NCI-H2081 (cell line): ENCODE measurements at places on chromosomes 7 and 10.

GRCh38 chr10:131977323-131978096 is 4.2 kb downstream of the BNIP3 start:
- no peak for DNase-seq

DNA sequence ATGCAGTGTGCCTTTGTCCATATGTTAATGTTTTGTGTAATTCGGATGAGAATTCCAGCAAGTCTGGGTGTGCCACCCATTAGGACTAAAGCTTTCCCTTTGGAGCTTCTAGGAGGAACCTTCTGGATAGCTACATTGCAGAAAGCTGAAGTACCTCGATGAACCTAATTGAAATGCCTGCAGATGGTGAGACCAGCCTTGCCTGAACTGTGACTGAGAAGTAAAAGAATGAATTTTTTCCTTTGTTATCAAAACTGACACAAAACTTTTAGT is 31.1 kb upstream of the FBXW4 start:
- DNase-seq, result no peak

- DNase-seq, result no peak
Observed at GRCh38 chr7:33212144-33212543, 82.8 kb downstream of the BBS9 start.

DNA sequence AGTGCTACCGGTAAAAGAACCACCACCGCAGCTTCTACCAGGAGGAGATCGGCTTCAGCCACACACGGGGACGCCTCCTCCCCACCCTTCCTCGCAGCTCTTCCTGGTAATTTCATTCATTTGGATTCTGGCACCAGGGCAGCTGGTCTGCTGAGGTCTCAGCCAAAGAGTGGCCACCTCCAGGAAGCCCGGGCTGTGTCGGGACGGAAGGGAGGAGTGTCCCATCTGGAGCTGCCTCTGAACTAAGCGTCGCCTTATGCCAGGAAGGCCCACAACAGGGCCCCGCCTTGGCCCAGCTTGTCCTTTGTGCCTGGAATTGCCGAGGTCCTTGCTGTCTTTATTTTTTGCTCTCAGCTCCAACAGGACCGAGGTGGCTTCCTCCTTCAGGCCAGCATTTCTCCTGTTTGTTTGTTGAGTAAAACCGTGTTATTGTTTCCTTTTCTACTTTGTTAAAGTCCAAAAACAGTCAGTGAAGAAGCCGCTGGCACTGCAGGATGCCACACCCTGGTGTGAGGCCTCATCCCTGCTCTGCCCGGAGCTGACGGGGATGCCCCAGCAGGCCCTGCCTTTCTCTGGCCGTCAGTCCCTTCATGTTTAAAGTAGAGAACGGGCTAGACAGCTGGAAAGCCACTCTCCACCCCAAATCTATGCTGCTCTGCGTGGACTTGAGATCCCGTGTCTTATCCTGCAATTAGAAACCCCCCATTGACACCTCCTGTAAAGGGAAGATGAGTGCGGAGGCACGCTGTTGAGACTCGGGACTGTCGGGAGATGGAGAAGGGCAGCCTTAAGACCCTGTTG is 24.5 kb upstream of the TTYH3 start:
- no peak for DNase-seq

DNA sequence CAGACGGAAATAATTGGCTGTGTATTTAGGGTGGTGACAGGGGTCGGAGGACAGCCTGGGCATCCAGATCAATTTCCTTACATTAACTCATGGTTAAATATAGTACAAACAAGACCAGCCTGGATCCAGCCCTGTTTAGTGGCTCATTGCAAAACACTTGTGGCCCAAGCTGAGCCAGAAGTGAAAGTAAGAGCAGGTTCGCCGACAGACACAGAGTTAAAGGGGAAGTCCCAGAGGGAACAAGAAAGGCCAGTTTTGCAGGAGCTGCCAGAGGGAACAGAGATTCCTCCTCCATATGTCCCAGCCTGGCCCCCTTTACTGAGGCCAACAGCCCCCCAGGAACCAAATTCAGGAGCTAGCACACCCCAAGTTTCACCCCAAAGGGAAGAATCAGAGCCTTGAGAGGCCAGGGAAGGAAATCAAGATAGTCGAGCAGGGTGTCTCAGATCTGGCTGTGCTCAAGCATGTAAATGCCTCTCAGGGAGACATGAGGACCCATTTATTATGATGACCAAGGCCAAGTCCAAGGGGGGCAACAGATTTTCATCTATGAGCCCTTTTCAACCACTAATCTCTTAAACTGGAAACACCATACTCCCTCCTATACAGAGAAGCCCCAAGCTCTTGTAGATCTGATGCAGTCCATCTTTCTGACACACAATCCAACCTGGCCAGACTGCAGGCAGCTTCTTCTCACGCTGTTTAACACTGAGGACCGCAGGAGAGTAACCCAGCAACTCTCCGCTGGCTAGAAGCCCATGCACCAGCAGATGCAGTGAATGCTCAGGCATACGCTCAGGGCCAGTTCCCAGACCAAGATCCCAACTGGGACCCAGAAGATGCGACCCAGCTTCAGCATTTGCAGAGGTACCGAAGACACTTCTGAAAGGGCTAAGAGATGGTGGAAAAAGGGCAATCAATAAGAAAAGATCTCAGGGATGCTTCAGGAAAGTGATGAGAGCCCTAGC is 15.9 kb upstream of the ADCK2 start:
- DNase-seq, result no peak

DNA sequence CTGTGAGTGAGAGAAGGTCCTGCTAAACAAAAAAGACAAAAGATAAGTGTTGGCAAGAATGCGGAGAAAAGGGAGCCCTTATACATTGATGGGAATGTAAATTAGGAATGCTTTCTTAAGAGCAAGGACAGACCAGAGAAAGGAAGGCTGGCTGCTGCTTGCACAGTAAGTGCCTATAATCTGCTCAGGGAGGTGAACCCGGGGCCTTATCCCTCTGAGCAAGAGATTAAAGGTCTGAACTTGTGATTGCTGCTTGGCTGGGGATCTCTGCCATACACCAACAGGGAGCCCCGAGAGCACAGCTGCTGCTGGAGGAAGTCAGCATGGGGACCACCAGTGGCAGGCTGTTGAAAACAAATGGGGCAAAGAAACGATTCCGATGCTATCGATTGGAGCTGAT is 32.0 kb upstream of the CRTAC1 start:
- no peak for DNase-seq

GRCh38 chr10:1920127-1920526 is 182.8 kb upstream of the ADARB2 start:
- DNase-seq, result no peak

GRCh38 chr10:69472544-69472943 is 21.3 kb downstream of the TSPAN15 start:
- DNase-seq, result no peak

DNA sequence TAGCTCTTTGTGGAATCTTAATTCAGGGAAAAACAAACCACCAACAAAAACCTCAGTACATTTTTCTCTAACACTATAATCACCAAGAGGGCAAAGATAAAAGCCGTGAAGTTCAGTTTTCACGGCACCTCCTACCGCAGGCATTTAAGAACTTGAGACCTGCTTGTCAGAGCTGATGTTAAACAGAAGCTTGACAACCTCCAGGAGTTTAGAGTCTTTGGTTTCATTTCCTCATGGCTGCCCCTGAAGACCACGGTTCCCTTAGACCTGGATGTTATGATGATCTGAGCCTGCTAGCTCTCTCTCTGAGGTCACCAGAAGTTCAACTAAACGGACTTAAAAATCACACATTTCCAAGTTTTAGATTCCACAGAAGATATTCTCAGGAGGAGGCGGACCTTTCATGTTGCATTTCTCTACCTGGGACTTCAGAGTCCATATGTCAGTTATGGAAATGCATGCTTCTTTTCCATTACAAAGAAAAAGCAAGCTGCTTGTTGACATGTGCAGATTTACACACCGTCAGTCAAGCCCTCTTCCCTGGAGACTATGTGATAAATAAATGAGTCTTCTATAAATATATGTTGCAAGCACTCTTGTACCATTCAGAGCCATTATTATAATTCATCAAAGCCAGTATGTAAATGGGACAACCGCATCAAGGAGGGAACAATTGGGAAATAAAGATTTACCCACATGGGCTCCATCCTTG is 258.0 kb downstream of the GFRA1 start:
- DNase-seq, result no peak

DNA sequence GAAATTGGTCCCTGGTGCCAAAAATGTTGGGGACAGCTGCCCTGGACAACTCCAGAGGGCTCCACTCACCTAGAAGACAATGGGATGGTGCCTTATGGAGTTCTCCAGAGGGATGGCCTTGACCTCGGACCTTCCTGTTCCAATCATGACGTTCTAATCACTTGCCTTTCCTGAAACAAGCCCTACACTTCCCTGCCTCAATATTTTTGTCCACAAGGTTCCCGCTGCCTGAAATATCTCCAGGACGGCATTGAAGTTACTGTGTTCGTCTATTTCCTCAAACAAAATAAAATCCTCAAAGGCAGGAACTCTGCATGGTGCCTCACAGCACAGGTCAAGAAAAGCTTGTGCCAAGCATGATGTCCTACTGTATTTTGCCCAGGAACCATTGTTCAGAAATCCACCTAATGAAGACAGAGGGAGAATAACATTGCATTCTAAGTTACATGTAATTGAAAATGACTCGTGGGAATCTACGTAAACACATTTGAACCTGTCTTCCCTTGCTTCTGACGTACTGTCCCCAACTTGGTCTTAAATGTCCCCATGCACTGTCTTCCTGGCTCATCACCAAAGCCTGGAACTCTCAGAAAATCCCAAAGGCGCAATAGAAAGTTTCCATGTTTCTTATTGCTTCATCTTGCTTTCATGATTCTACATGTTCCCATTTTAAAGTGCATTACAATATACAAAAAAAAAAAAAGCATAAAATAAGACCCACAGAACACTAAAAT is 342.3 kb upstream of the NRP1 start:
- DNase-seq, result no peak

- DNase-seq, result no peak
Observed at GRCh38 chr7:49980465-49980864, 112.6 kb downstream of the ZPBP start.

DNA sequence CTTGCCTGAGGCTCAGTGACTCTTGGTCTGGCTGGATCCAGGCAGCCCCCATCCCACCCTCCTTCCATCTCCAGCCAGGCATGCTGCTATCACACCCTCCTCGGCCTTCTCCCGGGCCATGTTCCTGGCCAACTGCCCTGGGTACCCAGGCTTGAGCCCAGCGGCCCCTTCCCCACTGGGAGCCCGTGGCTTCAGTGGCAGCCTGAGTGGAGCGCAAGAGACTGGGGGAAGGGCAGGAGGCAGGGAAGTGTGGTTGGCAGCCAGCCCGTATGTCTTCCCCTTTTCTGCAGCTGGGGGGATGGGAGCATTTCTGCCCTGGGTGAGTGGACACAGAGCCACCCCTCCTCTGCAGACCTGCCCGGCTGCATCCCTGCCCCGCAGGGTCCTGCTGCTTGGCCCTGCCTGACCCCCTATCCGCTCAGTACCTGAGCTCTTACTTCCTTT is 148.5 kb downstream of the ARHGAP22 start:
- no peak for DNase-seq

DNA sequence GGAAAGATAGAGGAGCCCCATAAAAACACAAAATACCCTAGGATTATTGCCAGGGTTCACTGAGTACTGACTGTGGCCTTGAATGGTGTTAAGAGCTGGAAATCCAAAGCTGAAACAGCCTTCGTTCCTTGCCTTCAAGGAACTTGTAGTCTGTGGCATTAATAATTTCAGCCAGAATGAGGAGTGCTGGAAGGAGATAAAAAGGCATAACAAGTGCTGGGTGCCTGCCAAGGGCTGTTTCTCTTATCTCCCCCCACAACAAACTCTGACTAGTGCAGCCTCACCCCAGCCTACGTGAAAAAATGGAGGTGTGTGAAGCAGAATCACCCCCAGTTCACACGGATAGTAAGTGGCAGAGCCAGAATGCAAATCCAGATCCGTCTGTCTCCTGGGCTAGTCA is 199.1 kb upstream of the LYZL2 start:
- DNase-seq, result no peak

- DNase-seq, result no peak
Observed at GRCh38 chr7:42495256-42495655, 258.2 kb upstream of the GLI3 start.

DNA sequence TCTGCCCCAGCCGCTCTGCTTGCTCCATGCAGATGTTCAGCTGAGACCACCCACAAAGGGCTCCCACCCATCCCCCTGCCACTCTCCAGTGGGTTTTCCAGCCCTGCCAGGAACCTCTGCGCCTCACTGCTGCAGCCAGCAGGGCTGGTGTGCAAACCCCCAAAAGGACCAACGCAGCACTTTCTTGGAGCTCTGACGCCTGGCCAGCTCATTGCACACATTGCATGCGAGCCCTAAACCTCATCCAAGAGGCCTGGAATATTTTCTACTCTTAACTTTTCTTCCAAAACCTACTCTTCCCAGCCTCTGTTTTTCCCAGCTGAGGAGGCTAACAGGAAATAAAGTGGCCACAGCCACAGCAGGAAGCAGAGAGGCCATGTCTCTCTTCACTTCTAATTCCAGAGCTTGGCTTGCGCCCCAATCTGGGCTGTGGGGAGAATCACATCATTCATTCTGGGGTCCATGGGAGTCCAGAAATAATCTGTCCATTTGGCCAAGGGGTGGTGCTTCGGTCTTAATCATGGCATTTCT is 4.6 kb upstream of the FAM170B start:
- no peak for DNase-seq

DNA sequence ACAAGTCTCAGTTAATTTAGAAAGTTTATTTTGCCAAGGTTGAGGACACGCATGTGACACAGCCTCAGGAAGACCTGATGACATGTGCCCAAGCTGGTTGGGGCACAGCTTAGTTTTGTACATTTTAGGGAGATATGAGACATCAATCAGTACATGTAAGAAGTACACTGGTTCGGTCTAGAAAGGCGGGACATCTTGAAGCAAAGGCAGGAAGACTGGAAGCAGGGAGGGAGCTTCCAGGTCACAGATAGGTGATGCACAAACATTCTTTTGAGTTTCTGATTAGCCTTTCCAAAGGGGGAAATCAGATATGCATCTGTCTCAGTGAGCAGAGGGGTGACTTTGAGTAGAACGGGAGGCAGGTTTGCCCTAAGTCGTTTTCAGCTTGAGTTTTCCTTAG is 29.4 kb upstream of the LANCL2 start:
- no peak for DNase-seq

DNA sequence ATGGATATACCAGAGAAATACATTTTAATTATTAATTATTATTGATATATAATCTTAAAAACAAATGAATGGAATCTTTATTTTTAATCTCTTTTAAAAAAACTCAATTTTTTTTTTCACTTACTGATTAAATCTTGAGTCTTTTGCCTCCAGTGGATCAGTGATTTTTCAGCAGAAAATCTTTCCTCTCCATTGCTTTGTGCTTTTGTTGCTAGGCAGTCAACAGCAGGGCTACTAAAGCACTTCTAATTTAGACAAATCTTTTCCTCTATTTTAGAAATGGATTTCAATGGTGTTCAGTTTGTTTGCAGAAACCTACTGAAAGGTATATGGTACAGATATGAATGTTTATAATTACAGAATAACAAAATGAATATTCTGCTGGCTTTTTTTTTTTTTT is 143.6 kb downstream of the ST7 start:
- DNase-seq, result no peak

- DNase-seq, result no peak
Observed at GRCh38 chr7:1637155-1637554, 32.9 kb upstream of the ELFN1 start.

- no peak for DNase-seq
Observed at GRCh38 chr10:6840201-6840691, 260.2 kb upstream of the PRKCQ start.
